Kidney capillary endothelial cell (primary cell): ENCODE measurements at places on chromosomes 2 and 18.

GRCh38 chr2:20667151-20667530, 197 bp downstream of the GDF7 start:
- no peak for DNase-seq

GRCh38 chr18:35753306-35753910, 171.9 kb downstream of the GALNT1 start:
- no peak for DNase-seq

GRCh38 chr2:8642366-8643068, 39.3 kb upstream of the ID2 start:
- no peak for DNase-seq

DNA sequence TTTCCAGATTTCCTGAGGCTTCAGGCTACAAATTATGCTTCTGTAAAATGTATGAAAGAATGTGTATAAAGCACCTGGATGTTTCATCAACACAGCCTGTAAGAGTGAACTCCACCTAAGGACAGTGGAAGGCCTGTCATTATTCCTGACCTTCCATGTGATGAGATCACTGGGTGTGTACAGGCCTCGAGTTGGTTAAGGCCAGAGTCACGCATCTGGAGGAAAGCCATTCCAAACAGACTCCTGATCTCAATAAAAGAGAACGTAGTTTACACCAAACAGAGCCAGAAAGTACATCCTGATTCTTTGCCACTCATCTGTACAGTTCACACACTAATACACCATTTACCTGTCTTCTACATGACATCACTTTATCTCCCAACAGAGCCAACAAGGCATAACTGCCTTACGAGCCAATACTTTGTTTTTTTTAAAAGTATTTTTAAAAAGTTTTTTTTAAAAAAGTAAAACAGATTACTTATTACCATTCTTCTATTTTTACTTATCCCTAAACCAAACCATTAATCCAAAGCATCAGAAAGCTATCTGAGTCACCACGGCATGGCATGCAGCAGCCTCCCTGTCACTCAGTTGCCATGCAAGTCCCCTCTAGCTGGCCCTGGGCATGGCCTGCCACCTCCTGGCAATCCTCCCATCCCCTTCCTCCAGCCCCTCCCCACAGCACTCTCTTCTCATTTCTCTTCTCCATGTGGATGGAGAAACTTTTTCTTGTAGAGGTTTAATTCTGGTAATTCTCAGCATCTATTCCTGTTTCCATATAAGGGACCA, 78.8 kb upstream of the TFCP2L1 start:
- no peak for DNase-seq

GRCh38 chr2:11245322-11245721, 90.1 kb downstream of the SLC66A3 start:
- no peak for DNase-seq

- no peak for DNase-seq
Observed at GRCh38 chr2:226114436-226114835, 685.2 kb downstream of the IRS1 start.

DNA sequence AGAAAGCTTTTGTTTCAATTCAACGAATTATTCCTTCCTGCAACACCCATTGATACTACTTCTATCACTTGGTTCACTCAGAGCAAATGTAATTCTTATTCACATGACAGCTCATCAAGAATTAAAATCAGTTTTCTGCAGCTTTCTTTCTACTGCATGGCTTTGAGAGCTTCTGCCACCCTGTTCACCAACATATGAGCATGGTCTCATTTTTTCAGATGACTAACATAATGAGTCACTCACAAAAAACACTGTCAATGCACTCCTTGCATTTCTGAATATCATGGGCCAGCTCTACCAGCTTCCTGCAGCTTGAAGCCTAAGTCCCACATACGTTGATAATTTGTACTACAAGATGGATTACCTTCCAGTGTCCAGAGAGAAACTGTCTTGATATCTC, 342.9 kb downstream of the LRATD1 start:
- peak; percentile 39 for DNase-seq

- no peak for DNase-seq
Observed at GRCh38 chr2:54332386-54332785, 76.4 kb upstream of the TSPYL6 start.

DNA sequence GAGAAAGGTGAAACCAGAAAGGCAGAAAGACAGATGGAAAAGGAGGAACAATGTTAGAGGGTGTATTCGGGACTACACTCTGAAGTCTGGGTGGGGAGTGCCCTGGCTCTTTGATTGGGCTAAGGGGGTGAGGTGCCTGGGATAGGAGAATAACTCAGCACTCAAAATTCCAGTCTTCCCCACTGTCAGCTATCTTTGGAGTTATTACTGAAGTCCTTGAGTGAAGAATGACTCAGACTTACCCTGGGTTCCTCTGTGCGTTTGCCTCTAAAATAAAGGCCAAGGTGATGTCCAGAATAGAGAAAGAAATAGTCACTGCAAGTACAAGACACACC, 151.8 kb upstream of the SERPINE2 start:
- no peak for DNase-seq
